T-helper 22 cell (primary cell): ENCODE measurements at places on chromosomes 1 and 21.

DNA sequence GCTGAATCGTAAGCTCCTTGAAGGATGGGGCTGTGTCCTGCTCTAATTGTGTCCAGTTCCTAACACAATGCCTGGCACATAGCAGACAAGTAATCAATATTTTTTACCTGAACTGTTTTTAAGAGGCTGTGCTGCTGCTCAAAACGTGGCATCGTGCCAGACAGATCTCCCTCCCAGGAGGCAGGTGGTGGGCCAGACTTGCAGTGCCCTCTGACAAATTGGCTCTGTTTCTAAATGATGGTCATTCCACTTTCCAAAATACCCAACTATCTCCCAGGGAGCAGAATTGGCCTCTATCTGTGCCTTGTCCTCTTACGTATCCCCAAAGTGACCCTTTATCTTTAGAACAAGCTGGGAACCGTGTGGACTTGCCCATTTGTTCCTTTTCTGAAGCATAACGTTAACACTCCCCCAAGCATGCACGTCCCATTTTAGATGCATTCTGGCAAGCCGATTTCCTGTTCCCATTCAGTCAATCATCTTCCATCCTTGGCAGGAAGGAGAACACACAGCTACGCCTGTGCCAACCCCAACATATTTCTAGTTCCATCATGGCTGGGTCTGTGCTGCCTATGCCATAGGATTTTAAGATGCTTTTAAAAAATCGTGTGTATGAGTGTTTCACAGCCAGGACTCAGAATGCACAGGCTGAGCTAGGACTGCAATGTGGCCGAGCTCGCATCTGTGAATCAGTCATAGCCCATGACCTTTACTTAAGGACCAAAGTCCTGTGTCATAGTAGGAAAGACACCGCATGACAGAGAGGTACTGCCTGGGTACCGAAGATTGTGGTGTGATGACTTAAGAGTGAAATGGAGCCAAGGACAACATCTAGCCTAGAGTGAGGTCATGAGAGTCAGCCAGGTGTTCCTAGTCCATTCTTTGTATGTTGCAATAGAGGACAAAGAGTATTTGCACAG, 408.6 kb downstream of the PRDM2 start:
- DNase-seq: no peak

GRCh38 chr1:52531249-52531872, 21.5 kb downstream of the TUT4 start:
- DNase-seq: no peak

- no peak for DNase-seq
Observed at GRCh38 chr1:43980255-43981134, 1.5 kb downstream of the B4GALT2 start.

DNA sequence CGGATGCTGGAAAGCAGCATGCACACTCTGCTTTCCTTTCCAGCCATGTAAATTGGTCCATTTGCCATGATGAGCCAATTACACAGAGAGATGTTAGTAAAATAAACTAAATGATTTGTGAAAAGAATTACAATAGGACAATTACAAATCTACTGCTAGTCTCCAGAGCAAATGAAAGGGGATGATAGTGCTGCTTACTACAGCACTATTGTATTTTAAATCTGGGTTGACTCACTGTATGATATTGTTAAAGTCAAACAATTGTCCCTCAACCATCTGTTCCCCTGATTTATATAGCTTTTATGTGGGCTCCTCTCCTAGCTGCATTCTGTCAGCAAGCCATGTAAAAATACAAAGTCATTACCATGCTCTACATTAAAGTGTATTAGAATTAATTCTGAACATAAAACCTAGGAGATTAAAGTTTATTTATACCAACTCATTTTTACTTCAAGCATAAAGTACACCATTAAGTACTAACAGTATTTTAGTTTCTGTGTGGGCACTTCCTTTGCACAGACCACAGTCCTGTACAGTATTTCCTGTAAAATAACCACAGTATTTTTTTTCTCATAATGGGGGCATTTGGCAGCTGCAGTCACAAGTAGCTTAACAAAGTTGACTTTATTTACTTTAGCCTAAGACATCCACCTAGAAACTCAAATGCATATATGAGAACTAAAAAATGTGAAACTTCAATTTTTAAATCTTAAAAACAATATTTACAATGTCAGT, 135.8 kb downstream of the VAV3 start:
- no peak for DNase-seq
